ENCODE measurements at places on chromosomes 6 and 20. TPM values are rescaled to one million over a fixed set of nuclear protein-coding genes. Genes with fewer than 3 reads are reported as not detected.

The HSPA12B gene
- total RNA-seq, result not detected

The MLIP gene
- total RNA-seq, result not detected

The SPO11 gene
- total RNA-seq, result not detected

The PSORS1C2 gene
- not detected for total RNA-seq

The FAM209A gene
- total RNA-seq, result 5.4 TPM

The TNF gene
- total RNA-seq, result 25.0 TPM
